Activated naive CD4-positive, alpha-beta T cell treated with anti-CD3 and anti-CD28 coated beads for 36 hours (primary cell): ENCODE measurements at places on chromosomes 13 and 19.
A peak's percentile ranks its signal among the peaks of the same experiment; 100 is the strongest.

DNA sequence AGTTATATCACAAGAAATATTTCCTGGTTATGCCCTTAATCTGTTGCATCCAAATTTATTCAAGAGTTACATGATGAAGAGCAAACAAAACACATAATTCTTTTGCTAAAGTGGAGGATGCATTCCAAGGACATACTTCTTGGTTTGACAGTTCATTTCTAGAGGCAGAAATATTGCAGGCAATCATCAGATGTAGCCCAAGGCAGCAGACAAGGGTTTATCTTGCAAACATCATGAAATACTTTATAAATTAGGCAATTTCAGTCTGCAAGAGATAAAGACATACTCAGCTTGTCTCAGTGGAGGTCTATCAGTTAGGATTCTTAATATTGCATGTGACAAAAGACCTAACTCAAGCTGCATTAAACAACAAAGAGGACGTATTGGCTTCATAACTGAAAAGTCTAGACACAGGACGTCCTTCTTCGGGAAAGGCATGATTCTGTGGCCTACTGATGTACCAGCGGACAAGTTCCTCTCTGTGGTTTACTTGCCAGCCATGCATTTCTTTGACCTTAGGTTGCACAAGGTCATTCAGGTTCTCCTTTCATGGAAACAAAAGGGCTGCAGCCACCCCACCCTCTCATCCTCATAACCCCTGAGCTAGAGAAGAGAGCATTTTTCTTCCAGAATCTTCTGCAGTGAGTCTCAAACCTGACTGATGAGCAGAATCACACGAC lies 204.1 kb downstream of the KATNAL1 start:
- DNase-seq = no peak

GRCh38 chr13:84885868-84886267 lies 913.4 kb downstream of the SLITRK6 start:
- DNase-seq = no peak

- no peak for DNase-seq
Measured at GRCh38 chr13:45269204-45269603, 68.4 kb upstream of the KCTD4 start.

DNA sequence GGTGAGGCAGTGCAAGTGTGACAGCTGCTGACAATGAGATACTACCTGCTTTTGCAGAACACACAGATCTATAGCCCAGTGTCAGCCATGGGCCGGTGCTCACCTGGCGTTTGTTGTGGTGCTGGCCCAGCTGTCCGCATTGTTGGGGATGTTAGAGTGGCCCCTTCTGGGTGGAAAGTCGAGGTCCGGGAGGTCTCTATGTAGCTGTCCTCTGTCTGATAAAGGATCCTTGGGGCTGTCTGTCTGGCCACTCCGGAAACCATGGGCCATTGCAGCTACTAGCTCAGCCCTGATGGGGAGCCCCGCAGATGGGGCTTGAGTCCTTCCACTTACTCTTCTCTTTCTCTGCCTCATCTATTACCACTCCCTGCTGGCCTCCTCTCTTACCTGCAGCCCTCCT lies 181.5 kb upstream of the TSHZ3 start:
- no peak for DNase-seq

GRCh38 chr13:109131698-109132257 lies 502.4 kb downstream of the MYO16 start:
- no peak for DNase-seq

- DNase-seq = peak; percentile 28
Measured at GRCh38 chr19:8361921-8362793, 1.8 kb upstream of the ANGPTL4 start.

GRCh38 chr13:73531014-73531413 lies 472.2 kb downstream of the KLF5 start:
- no peak for DNase-seq

- DNase-seq = no peak
Measured at GRCh38 chr13:44732503-44733098, 156.5 kb upstream of the TSC22D1 start.

DNA sequence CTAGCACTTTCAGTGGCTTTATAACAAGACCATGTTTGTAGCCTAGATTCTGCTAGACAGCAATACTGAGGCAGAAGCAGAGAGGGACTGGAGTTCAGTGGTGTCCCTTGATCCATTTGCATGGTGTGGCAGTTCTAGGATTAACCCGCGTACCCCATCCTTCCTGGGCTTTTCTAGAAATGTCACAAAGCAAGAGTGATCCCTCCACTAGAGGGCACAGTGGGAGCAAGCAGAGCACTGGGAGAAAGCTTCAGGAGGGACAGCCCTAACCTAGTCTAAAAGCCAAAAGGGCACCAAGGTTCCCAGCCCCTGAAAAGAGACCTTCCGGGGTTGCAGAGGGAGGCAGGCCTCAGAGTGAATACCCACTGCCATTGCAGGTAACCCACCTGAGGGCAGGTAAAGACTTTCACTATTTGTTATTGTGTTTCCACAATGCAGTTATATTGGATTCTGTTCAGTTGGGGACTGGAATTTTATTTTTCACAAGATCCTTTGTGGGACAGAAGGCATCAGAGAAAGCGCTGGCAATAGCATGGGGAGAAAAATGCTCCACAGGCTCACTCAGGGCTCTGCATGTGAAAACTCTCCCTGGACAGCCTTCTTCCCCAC lies 170.6 kb downstream of the FLT1 start:
- peak; percentile 79 for DNase-seq

- no peak for DNase-seq
Measured at GRCh38 chr19:33387351-33388230, 14.1 kb downstream of the CEBPG start.

- DNase-seq = peak; percentile 34
Measured at GRCh38 chr19:42480335-42481095, 37.8 kb upstream of the CXCL17 start.

GRCh38 chr13:66224663-66225062 lies 1005.5 kb downstream of the PCDH9 start:
- DNase-seq = no peak

DNA sequence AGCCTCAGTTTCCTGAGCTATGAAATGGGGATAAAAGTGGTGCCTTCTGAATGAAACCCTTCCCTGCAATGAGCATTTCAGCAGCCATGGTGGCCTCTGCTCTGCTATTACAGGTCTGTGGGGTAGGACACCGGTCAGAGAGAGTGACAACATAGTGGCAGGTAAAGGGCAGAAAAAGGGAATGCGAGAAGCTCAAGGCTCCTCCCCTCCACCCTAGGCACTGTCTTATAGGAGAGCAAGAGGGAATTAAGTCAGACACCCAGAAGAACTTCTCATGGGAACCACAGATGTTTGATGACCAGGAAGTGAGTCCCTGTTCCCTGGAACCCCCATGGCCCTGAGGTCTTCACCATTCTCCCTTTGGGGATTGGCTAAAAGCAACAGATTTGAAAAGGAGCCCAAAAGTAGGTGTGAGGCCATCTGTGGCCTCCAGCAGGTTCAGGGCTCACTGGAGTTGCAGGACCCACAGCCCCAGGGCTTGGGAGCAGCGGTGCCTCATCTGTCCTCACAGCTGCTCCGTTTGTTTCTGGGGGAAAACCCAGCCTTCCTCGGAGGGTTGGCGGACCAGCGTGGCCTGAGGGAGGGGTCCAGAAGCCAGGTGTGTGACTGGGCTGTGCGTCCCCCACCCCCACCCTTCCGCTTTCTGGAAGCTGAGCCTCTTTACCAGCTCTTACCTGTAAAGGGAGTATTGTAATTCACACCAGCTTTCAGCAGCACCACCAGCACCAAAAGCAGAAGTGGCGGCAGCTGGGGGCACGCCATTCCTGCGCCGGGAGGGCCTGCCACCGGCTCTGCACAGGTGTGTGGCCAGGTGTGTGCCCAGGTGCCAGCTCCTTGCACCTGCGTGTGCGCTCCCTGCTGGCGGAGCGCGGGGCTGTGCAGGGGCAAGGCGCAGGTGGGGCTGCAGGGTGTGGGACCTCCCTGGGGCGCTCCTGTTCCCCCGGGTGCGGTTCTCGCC lies 19.4 kb downstream of the IQCN start:
- no peak for DNase-seq

DNA sequence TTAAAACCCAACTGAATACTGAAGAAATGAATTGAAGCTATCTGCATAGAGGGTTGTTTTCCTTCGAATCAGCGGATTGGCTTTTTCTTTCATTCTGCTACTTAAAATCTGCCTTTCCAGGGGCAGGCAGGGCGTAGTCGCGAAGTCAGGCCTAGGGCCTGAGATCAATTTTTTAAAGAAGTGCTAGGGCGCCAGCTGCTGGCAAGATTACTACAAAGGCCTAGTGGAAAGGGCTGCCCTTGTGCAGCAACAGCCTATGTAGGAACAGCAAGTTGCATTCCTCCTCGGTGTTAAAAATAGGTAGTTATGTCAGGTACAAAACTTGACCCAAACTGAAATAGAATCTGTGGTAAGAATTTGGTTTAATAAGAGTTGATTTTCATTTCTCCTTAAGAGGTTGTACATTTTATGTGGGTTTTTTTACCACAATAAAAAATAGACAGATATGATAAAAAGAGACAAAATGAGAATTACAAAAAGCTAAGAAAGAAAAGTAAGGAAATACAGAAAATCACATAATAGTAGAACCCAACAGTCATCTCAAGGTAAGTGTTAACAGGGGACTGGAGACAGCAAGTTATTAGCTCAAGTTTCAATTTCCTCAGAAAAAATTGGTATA lies 9.5 kb upstream of the URAD start:
- peak; percentile 71 for DNase-seq

DNA sequence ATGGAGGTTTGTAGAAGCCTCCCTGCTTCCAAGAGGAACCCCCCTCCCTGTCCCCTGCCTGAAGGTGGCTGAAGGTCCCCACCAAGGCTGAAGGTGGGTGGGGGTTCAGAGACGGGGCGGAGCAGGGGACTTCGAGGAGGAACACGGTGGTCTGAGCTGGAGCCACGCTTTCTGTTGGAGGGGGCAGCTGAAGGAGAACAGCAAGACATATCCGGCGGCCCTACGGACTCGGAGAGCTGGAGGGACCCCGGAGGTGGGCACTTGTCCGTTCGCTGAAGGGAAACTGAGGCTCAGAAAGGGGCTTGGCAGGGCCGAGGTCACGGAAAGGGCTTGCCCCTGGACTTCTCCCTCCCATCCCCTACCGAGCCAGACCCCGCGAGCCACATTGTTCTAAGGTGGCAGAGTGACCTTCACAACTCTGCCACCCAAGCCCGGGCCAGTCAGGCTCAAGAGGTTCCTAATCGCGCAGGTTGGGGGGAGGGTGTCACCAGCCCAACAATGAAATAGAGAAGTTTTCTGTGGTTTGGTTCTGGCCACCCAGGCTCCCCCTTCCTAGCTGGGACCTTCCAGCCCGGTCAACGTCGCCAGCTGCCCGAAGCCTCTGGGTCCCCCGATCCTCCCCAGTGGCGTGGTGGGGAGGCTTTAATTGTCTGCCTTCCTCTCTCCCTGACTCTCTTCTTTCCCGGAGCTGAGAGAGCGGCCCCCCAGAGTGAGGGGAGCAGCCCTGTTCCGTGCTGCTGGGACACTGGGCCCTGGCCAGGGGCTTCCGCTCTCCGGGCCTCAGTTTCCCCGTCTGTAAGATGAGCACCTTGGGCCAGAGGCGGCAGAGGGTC lies 15.5 kb upstream of the KCNN1 start:
- no peak for DNase-seq

DNA sequence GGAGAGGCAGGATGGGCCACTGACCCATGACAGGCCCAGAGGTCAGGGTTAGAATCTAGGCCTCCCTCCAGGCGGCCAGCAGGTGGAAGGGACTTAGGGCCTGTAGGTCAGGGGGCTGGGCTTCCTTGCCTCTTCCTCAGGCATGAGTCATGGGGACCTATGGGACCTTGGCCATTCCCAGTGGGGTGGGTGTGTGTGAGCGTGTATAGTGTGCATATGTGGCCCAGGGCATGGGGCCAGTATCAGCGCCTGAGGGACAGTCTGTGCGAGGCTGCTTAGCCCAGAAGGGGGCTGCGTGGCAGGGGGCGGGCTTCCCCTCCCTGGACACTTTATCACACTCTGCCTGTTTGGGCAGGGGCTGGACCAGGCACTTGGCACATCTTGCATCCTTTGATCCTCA lies 13.3 kb downstream of the KCTD15 start:
- DNase-seq = no peak

DNA sequence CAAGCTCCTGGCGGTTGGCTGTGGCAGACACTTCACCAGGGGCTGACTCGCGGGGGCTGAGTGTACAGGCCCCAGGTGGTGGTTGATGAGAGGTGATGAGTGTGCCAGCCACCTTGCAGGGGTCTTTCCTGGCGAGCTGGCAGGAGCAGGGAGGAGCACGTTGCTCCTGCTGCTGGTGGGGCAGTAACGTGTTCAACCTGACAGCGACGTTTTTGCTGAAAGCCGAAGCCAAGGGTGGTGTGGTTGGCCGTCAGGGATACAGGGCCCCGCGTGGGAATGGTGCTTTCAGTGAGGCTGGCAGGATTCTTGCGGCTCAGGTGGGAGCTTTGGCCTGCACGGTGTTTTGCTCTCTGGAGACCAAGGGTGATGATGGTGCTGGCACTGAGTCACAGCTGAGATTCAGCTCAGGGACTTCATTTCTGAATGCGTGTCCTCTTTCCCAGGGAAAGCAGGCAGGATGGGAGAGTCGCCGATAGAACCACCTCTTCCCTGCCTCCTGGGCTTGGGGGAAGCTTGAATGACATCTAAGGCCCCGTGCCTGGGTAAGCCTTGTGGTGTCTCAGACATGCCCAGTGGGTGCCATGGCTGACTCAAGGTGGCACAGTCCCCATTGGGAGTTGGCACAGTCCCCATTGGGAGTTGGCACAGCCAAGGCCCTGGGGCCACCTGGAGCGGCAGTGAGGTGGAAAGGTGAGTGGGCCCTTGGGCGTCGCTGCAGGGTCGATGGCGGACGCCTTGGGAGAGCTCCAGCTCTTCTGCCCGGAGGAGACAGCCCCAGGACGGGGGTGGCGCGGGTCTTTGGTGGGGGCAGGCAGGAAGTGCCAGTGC lies 8.8 kb downstream of the DAZAP1 start:
- DNase-seq = no peak

GRCh38 chr19:47538812-47539211 lies 23.9 kb upstream of the NAPA start:
- DNase-seq = no peak

- no peak for DNase-seq
Measured at GRCh38 chr13:26219726-26220125, 2.4 kb downstream of the RNF6 start.

DNA sequence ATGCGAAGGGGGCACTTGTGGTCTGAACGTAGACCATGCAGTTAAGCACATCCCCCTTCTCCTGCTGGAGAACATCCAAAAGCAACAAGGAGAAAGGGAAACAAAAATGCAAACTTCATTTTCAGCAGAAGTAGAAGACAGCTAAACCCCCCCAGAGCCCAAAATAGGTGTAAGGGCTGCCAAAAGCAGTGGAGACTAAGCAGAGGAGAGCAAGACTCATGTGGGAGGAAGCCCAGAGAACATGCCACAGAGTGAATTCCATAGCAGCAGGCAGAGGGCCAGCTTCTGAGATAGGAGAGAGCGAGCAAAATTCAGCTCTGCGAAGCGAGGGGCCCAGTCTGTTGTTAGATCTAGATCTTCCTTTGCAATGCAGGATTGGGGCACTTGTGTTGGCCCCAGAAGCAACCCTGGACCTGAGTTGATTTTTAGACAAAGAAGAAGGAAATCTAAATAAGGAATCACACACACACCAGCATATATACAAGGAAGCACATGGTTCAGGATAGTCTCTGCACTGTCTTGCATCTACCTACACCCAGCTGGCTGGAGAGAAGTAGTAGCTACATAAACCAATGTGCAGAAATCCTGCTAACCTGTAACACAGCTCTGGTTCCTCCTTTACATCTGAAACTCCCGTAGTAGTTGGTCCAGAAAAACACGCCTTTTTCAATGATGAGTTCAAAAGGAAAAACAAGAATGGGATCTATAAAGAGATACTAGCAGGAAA lies 199.6 kb downstream of the SPRY2 start:
- DNase-seq = no peak
